ENCODE measurements at places on chromosomes 6 and 20.

- DNase-seq = no peak
Measured at GRCh38 chr6:122994256-122994655, 1.8 kb upstream of the CLVS2 start.

GRCh38 chr20:21437816-21438215 lies 40.5 kb upstream of the NKX2-4 start:
- DNase-seq = no peak

GRCh38 chr6:128617285-128617684 lies 96.9 kb upstream of the PTPRK start:
- DNase-seq = no peak

DNA sequence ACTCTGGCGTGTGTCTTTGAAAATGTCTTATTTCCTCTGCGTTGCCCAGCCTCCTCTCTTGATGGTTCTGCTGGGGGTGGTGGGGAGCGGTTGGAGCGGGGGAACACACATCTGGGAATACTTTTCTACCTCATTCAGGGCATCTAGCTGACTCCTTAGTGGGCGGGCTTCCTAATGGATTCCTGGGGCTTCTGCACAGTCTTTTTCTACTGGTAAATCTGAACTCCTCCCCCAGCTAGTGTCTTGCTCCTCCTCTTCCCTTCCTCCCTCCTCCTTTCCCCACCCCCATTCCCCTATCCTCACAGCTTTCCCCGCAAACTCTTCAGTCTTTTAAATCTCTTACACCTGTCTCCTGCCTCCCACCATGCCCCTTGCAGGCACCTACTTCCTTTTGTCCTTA lies 74.4 kb downstream of the PRL start:
- no peak for DNase-seq

- DNase-seq = peak; percentile 14
Measured at GRCh38 chr20:51014797-51015722, 7.8 kb downstream of the KCNG1 start.

- DNase-seq = no peak
Measured at GRCh38 chr20:38210741-38211140, 45.7 kb upstream of the TGM2 start.

Data from inflammatory macrophage treated with lipopolysaccharide for 4 hours (primary cell).